Activated naive CD8-positive, alpha-beta T cell treated with anti-CD3 and anti-CD28 coated beads for 36 hours (primary cell): ENCODE measurements at places on chromosomes 2 and 18. TPM values are rescaled to one million over a fixed set of nuclear protein-coding genes. Genes with fewer than 3 reads are reported as not detected.

GRCh38 chr18:39149211-39149806, 1583.7 kb upstream of the CELF4 start:
- DNase-seq = no peak

GRCh38 chr2:201432621-201433393, 18.5 kb downstream of the TRAK2 start:
- no peak for DNase-seq

- DNase-seq = no peak
These were observed 187.4 kb upstream of the NCKAP5 start for GRCh38 chr2:133755480-133756300.

DNA sequence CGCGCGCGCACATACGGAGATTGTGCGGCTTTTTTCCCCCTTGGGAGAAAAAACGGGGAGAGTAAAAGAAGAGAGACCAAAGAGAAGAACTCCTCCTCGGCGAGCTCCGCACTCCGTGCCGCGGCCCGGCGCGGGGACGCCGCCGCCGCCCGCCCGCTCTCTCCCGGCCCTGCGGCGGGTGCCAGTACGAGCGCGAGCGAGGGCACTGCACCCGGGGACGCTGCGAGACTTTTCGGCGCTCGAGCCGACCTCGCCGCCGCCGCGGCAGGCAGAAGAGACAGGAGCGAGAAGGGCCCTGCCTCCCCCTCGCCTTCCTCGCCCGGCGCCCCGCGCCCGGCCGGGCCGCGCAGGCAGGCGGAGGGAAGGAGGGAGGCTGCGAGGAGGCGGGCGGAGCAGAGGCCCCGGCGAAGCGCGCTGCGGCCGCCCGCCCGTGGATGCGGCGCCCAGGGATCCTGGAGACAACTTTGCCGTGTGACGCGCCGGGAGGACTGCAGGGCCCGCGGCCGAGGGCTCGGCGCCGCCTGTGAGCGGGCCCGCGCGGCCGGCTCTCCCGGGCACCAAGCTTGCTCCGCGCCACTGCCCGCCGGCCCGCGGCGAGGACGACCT, 857 bp upstream of the INHBB start:
- peak; percentile 43 for DNase-seq

DNA sequence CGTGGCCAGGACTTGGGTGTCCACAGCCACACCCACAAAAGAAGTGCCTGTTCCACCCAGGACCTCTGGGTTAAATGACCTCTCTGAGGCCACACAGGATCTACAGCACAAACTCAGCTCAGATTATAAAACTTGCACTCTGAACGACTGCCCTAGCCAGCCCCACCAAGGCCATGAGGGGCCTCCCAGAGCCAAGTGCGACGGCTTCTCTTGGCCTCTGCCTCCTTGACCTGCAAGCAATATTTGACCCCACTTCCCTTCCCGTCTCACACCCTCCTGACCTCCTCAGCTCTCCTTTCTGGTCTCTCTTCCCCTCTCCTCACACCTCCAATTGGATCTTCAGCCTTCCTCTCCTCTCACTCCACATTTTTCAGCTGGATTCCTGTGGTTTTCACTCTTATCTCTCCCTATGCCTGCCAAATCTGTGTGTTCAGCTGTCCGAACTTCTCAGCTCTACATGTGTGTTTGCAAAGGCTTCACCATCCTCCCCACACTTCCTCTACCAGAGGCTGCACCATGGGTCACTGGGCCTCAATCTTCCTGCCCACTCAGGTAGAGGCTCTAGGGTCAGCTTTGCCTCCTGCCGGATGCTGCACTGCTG, 25.3 kb upstream of the STEAP3 start:
- DNase-seq = no peak

DNA sequence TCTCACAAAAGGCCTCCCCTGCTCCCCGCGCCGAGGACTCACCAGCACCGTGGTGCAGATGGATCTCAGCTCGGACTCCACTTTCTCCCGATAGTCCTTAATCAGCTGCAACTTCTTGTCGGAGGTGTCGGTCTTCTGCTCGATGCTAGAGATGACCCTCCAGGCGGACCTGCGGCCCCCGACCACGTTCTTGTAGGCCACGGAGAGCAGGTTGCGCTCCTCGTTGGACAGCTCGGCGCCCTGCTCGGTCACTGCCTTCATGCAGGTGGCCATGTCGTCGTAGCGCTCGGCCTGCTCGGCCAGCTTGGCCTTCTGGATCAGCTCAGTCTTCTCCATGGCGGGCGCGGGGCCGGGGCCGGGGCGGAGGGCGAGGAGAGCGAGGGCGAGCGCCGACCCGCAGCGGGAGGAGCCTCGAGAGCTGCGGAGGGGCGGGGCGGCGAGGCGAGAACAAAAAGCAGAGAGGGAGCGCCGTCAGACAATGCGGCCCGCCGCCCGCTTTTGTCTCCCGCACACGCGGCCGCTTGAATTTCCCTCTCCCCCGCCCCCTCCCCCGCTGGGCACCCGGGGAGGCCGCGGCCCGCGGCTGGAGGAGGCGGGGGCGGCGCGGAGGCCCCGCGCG, 571 bp downstream of the YWHAQ start:
- DNase-seq = peak; percentile 80

GRCh38 chr2:190554357-190555006, 20.0 kb upstream of the NEMP2 start:
- no peak for DNase-seq

DNA sequence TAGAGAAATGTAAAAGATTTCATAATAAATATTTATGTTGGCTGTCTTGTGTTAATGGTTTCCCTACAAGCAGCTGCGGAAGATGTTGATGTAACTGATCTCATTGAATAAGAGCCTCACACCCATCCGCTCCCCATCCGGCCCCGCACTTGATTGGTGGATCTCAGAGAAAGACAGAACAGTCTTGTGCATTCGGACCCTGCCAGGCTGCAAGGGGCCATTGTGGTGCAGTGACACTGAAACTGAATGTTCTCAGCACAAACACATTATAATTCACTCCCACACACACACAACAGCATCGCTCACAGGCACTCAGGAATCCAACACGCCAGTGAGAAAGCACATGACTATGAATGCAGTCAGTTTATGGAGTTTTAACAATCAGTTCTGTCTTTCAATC, 47.8 kb downstream of the PRELID3A start:
- DNase-seq = no peak

GRCh38 chr2:171923206-171923605, 945 bp downstream of the HAT1 start:
- no peak for DNase-seq

Gene CHST10
- total RNA-seq = 14.7 TPM

Gene UGT1A3
- not detected for total RNA-seq

Gene RTP5
- total RNA-seq = not detected

Gene CRYGC
- total RNA-seq = not detected

Gene DHRS9
- not detected for total RNA-seq

Gene TUBB8B
- total RNA-seq = not detected

Gene B3GNT7
- total RNA-seq = 0.14 TPM
